ENCODE measurements at places on chromosomes 1 and 21.

GRCh38 chr1:165327538-165327937 is 29.0 kb downstream of the LMX1A start:
- DNase-seq = no peak

GRCh38 chr1:181100934-181101333 is 12.4 kb downstream of the IER5 start:
- no peak for DNase-seq

- DNase-seq = no peak
Observed at GRCh38 chr1:12521096-12521495, 96.9 kb downstream of the DHRS3 start.

DNA sequence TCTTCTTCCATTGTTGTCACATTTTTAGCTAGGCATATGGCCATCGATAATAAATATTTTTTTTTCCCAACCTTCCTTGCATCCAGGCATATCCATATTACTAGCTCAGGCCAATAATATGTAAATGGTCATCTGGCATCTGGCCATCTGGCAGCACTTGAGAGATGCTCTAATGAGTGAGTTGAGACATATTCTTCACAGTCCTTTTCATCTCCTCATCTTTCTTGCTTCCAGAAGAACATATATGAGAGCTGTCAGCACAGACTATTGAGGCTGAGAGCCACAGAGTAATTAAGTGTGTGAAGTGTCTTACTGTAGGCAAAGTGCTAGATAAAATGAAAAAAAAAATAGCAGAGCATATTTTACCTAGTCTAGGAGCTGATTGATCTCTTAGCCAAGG is 628.4 kb upstream of the TMPRSS15 start:
- no peak for DNase-seq

- DNase-seq = no peak
Observed at GRCh38 chr21:20108016-20108415, 890.2 kb upstream of the NCAM2 start.

- no peak for DNase-seq
Observed at GRCh38 chr1:227849251-227849650, 33.8 kb downstream of the PRSS38 start.

DNA sequence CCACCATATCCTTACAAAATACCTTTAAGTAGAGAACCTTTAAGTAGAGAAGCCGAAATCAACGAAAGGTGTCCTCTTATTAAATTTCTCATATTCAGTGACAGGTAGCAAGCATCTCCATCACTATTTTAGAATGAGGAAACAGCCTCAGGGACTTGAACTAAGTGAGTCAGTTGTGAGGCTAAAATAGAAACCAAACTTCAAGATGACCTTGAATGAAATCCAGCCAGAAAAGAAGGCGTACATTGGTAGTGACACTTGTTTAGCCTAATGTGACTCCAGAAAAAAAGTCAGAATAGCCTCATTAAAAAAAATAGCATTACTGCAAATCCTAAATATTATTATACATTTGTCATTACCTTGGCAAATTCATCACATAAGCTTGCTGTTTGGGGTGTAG is 20.1 kb downstream of the RGS8 start:
- no peak for DNase-seq

- no peak for DNase-seq
Observed at GRCh38 chr1:112855152-112855828, 100.7 kb downstream of the SLC16A1 start.

DNA sequence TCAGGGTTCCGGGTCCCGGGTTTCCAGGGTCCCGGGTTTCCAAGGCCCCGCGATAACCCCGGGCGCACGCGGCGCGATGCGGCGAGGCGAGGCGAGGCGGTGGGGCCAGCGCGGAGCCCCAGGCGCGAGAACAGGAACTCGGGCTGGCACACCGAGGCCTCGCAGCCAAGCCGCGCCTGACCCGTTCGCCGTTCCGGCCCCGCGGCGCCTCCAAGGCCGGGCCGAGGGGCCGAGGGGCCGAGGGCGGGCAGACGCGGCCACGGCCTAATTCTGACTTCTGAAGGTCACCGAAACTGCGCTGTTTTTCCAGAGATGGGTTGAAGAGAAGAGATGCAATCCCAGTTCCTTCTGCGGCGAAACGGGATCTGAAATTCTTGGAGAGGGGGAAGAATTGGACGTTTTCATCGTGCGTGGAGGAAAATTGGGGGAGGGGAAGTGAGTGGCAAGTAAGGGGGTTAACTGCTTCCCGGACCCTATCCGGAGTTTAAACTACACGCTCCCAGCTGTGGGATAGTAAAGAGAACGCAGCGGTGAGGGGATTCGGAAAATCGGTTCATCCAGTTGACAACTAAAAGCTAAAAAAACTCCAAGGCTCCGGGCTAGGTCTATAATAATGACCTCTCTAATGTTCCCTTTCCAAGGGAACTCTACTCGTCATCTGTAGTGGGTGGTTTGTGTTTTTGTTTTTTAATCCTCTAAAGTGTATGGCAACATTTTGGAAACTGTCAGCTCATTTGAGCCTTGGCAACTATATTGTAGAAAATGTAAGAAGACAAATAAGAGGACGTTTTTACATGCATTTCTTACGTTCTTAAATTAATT is 8.2 kb downstream of the TBX15 start:
- no peak for DNase-seq

- DNase-seq = no peak
Observed at GRCh38 chr1:221961532-221962292, 219.8 kb upstream of the DUSP10 start.

- peak; percentile 52 for DNase-seq
Observed at GRCh38 chr1:160580221-160580812, 1.0 kb upstream of the CD84 start.

- peak; percentile 81 for DNase-seq
Observed at GRCh38 chr1:30379684-30380624, 343.4 kb downstream of the MATN1 start.

DNA sequence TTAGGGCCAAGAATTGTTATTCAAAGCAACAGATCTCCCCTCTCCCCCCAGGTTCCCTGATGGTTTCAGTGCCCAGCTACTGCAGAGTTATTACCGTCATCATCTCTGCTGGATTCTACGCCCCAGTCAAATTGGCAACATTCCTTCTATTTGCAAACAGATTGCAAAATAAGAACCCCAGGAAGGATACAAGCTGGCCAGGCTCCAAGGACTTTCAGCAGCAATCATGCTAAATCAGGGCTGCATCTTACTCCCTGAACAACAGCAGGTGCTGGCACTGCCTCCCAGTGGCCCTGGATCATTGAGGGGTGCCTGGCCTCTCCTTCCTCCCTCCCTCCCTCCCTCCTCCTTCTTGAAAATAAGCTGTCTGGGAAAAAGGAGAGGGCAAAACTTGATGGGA is 521.6 kb upstream of the BEND5 start:
- no peak for DNase-seq

GRCh38 chr1:39394059-39394458 is 97.4 kb upstream of the BMP8A start:
- no peak for DNase-seq

DNA sequence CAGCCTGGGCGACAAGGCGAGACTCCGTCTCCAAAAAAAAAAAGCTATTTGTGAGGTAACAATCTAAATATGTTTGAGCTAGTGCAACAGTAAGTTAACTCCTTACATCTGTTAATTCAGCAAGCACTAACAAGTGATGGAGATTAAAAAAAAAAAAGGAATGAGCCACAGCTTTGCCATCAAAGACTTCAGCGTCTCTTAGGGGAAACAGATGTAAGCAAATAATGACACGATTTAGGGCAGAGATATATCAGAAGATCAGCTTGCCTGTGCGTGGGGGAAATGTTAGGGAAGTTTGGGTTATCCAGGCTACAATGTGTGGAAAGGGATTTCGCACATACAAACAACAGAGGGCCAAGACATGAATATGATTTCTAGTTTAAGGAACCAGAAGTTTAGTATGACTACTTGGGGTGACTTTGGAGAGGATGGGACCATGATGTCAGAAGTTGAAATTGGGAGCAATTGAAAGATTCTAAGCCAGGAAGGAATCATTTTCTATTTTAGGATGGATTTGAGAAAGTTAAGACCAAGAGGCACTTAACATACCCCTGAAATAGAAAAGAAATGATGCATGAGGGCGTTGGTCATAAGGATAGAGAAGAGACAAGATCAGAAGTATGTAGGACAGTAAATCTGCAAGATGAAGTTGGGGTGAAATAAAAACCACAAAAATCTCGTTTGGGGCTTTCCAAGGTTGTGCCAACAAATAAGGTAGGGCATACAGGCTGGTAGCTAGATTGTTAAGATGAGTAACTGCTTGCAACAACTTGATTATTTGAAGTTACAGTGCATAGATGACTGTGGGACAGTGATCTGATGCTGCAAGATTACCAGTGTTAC is 2.4 kb upstream of the BRWD1 start:
- DNase-seq = peak; percentile 48

DNA sequence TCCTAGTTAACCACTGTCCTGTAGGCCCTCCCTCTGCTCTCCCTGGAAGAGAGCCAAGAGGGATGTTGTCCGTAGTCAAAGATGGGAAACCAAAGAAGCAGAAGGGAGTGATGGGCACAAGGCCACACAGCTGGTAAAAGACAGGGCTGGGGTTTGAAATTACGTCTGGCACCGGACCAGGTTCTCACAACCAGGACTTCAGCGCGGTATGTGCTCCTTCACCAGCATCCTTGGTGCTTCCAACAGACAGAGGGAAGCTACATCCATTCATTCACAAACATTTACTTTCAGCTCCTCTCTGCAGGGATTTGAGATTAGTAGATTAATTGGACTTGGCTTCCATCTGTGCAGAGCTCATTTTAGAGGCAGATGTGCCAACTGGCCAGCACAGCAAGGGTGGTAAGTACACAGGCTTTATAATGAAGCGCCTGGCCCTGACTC is 191.2 kb downstream of the TRABD2B start:
- DNase-seq = no peak

GRCh38 chr1:181595234-181595633 is 111.9 kb downstream of the CACNA1E start:
- no peak for DNase-seq

- DNase-seq = no peak
Observed at GRCh38 chr1:8003438-8004112, 22.5 kb downstream of the ERRFI1 start.

DNA sequence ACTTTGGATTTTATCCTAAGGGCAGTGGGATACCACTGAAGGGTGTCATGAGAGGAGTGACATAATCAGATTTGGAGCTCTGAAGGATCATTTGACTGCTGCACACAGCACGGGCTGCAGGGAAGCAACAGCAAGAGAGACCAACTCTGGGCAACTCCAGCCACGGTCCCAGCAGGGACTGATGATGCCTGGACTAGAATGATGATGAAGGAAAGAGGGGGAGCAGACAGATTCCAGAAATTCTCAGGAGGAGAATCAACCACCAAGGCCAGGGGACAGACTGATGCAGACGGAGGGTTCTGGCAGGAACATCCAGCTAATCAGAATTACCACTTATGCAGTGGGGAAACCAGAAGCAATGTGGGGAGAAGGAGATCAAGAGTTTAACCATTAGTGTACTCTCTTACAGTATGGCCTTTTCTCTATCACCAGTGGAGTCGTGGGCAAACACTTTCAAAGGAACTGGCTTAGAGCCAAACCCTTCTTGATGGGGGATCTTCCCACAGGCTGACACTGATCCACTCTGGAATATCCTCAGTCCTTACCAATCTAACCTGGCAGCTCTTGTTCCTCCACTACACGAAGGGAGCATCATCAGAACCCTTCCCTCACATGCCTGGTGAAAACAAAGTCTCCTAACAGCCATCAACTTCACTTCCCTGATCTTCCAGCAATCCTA is 3.3 kb downstream of the URB1 start:
- no peak for DNase-seq

GRCh38 chr1:64005801-64006200 is 197.6 kb upstream of the UBE2U start:
- no peak for DNase-seq

- DNase-seq = no peak
Observed at GRCh38 chr1:9569267-9569666, 19.4 kb upstream of the TMEM201 start.

GRCh38 chr1:234398849-234399381 is 25.7 kb downstream of the COA6 start:
- DNase-seq = peak; percentile 65

DNA sequence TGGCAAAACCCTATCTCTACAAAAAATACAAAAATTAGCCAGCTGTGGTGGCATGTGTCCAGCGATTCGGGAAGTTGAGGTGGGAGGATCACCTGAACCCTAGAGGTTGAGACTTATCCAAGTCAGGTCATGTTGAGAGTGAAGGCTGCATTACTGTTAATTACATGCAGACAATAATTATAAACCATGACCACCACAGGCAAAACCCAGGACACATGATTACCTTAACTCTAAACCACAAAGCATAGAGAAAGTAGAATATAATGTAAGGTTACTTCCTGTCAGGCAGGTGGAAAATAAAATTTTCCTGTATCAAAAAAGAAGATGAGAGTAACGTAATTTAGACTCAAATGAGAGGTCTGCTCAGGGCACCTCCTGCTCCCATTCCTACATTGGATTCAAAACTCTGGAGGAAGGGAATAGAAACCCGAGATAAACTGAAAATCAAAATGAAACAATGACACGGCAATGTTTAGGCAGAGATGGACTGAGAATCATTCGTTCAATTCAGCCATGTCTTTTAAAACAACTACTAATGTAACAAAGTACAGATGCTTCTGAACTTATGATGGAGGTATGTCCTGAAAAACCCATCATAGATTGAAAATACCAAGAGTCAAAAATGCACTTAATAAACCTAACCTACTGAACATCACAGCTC is 33.6 kb downstream of the RGS8 start:
- no peak for DNase-seq

DNA sequence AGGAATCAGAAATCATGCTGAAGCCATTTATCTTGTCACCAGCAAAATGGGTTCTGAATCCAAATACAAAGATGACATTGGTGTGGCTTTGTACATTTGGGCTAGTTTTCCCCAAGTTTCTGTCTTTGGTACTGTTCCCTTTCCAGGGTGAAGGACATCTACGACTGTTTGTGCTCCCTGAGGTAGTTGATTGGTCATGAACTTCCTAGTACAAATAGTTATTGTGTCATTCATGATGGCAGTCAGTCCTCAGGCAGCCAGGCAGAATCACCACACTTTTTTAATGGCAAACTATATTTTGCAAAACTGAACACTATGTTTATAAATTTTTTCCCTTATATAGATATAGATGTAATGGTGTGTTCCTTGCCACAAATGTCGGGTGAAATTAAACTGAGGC is 46.0 kb downstream of the CEP350 start:
- no peak for DNase-seq

GRCh38 chr1:30819244-30819571 is 61.6 kb upstream of the LAPTM5 start:
- no peak for DNase-seq

DNA sequence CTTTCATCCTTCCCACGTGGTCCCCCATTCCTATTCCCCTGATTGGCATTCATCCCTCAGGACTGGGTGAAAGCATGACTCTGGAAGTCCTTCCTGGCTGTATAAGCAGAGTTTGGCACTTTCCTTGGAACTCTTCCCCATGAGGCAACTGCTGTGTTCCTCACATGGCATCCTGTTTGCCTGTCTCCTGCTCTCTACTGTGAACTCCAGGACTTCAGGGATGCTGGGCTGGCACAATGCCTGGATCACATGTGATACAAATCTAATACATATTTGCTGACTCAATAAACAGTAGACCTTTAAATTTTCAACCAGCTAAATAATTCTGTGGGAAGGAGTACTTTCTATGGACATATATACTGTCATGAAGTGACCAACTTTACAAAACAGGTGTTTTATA is 46.8 kb upstream of the EDEM3 start:
- DNase-seq = no peak

Data from NAMALWA (cell line).